ENCODE measurements at places on chromosomes 12 and 14.

- DNase-seq, result no peak
These were observed 46.0 kb downstream of the VRK1 start for GRCh38 chr14:96843137-96843536.

DNA sequence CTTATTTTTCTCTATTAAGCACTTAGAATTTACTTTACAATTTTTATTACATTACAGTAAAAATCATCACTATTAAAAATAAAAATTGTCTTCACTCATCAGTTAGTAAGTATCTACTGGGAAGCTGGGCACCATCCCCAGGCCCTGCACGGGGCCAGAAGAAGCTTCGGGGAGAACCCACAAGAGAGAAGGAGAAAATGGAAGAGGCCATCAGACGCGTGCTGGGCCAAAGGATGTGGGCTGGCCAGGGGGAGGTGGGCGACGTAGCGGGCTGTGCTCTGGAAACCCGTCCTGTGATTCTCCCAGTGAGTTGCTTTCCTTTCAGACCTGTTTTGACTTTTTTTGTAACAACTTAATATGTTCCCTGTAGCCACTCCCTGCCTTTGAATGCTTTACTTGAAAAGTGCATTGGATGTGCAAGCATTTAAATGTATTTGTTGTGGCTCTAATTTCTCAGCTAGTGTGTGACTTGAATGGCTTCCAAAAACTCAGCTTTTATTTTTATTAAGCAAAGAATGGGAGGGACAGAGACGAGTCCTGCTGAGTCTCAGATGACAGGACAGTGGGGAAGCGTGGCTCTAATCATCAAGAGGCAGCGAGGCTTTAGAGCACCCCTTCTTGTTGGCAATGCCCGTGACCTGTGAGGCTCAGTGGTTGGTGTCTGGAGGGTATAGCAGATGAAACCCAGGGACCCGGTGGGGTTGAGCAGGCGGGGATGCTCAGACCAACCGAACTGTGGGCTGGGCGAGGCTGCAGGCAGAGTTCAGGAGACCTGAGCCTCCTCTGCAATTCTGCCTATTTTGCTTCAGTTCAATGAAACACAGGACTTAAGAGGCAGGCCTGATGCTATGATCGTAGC is 38.8 kb downstream of the SYNE3 start:
- no peak for DNase-seq

DNA sequence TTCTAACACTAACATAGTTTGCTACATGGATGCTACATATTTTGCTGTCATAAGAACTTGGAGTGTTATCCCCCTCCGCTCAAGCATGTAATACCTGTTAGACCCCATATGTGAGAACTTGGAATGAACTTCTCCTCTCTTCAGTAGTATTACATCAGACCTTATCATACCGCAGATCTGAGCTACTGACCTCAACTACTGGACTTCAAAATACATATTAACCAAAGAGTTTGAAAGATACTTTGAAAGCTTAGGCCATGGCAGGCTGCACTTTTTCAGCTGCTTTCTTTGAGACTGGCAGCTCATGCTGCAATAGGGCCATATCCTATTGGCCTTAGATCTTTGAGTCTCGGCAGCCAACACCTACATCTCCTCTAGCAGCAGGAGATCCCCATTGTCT is 74.8 kb downstream of the EEA1 start:
- no peak for DNase-seq

GRCh38 chr12:18224745-18225144 is 36.6 kb upstream of the PIK3C2G start:
- DNase-seq, result peak; percentile 3

- no peak for DNase-seq
These were observed 4.0 kb upstream of the NAA25 start for GRCh38 chr12:112112409-112113133.

DNA sequence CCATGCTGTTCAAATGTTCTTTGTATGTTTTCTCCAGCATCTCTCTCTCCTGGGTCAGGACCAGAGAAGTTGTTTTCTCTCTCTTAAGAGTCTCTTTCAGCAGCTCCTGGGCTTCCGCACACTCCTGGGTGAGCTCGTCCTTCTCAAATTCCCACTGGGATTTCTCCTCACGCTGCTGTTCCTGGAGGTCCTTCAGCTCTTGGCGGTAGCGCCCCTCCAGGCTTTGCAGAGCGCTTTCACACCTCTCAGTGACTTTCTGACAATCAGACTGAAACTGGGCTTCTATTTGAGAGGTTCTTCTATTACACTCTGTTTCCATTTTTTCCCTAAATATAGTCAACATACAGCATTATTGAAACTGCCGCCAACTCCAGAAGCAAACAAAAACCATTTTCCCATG is 72.7 kb downstream of the NIN start:
- no peak for DNase-seq

DNA sequence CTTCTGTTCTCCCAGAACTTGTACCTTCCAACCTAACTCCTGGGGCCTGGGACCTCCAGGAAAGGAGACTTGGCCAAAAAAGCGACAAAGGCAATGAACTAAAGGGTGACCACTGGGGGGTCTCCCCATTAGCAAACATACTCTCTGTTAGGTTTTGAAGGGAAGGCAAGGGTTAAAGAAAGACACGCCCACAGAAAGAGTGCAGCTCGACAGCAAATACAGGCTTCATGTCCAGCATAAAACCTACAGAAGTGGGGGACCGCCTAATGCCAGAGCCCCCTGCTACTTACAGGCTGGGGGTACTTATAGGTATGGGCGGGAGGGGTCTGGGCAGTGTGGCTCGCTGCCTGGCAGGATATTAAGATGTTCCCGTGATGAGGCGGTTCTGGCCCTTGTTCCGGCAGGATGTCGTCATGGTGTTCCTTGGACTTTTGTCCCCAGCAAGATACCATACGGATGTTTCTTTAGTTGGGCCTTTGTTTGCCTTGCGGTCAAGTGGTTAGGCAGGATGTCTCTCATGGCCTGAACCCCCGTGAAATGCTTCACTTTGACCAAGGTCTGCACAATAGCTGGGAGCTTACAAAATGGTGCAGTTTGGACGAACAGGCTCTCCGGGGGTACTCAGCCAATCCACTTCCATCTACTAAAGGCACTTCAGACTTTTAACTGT is 53.4 kb downstream of the PRMT8 start:
- DNase-seq, result no peak

GRCh38 chr14:70909733-70910614 is 2.7 kb downstream of the PCNX1 start:
- no peak for DNase-seq

GRCh38 chr12:6262623-6263022 is 47.9 kb upstream of the PLEKHG6 start:
- DNase-seq, result no peak

DNA sequence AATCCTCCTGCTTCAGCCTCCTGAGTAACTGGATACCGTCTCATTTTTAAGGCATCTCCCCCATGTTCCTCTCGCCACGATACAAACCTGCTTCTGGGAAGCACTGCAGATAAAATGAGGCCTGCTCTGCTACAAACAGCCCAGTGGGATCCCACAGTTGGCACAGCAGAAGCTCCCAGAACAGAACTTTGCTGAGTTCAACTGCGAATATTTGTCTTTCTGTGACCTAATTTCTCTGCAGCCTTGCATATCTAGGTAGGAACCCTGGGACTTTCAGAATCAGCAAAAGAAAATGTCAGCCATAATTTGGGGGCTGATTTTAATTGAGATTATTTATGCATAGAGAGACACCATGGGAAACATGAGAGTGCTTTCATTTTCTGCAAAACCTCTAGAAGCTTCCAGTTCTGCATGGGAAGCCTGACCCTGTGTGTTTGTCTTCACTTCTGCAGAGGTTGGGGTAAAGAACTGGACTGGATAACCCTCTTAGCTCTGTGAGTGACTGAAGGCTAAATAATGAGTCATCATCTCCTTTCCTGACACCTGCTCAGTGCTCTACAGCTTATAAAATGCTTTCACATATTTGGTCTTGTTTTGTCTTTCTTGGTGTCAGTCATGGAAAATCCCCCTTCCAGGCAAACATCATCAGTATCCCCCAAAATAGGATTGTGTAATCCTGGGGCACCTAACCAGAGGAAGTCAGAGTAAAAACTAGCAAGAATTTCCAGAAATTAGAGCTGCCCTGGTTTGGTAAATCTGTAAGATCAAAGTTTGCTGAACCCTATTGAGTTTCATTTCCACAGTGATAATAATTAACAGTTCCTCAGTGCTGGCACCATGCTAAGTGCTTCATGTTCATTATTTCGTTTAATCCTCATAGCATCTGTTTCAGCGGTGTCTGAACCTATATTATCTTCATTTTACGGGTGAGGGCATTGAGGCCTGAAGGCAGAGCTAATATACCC is 185.8 kb downstream of the SLC15A4 start:
- DNase-seq, result no peak

DNA sequence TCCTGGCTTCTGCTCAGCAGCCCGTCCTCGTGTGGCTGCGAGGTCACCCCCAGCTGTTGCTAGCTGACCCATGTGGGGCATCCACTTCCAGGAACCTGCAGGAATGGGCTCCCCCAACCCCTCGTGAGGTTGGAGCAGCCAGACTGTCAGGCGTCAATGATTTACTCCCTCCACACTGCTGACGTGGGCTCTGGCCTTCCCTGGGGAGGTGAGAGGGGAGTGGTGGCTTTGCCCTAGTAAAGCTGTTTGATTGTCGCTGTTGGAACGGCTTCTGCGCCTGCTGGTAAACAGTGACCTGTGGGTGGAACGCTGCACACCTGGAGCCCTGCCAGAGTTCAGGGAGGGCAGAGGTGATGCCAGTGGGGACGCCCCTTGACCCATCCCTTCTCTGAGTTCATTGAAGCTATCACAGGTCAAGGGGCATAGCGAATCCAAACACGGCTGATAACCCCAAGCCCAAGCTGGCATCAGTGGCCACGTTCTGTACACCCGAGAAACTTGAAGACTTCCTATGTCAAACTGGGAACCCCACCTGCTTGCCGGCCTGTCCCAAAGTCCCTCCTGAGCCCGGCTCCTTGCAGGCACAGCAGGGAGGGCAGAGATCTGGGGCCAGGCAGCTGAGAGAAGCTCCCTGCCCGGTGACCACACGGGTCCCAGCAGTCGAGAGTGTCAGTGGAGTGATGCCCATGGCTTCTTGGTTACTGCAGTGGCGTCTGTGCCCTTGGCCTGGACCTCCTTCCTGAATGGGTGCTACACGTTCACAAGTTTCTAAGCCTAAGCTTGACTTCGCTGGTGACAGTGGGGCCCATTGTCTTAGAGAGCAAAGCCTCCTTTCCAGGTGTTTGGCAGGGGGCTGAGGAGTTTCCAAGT is 2.7 kb downstream of the ASPG start:
- DNase-seq, result no peak

GRCh38 chr12:113974006-113974405 is 7.9 kb upstream of the RBM19 start:
- DNase-seq, result no peak

GRCh38 chr12:123971770-123972456 is 718 bp downstream of the CCDC92 start:
- peak; percentile 38 for DNase-seq

DNA sequence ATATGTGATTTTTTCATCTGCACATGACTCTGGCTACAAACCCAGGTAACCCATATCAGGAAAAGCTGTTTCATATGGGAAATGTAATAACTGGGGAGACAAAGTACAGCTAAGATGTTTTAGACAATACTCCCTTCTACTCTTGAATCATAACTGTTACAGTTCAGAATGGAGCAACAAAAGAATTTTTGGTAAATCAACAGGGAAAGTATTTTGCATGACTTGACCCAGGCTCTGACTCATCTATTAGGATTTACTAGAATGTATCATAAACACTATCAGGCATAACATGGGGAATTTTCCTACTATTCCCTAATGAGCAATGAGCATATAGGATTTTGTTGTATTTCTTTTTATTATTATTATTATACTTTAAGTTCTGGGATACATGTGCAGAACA is 553.0 kb downstream of the SLC16A7 start:
- DNase-seq, result peak; percentile 80

- peak; percentile 47 for DNase-seq
These were observed 185.7 kb upstream of the GRIN2B start for GRCh38 chr12:14167005-14167628.

DNA sequence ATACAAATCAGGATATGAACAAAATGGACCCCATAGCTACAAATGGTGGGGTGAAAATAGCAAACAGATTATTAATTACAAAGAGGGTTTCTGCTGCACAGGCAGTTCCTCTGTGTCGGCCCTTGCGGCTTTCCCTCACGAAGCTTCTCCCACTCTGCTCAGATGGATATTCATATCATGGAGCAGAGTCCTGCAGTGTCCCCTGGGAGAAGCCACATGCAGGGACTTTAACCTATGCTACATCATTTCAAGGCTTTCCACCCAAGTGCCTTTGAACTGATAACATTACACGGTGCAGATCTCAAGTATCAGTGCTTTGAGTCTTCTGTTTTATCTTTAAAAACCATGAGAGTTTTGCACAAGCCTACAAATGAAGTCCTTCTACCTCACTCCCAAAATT is 229.1 kb downstream of the PPM1H start:
- no peak for DNase-seq

DNA sequence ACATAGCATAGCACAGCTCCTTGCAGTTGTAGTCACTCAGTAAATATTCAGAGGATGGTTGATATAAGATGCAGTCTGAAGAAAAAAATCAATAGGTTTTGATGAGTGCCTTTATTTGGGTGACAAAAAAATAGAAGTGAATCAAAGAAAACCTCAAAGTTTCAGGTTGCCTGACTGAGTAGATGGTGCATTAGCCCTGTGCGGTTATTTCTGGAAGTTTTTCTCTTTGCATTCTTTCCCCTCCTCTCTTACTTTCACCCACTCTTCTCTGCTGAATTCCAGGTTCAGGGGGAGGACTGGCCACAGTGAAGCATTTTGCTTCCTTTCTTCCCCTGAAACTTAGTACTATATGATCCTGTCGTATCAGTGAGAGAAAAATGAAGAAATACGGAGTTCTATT is 28.6 kb downstream of the TRHDE start:
- no peak for DNase-seq

- DNase-seq, result no peak
These were observed 14.6 kb upstream of the TCTN1 start for GRCh38 chr12:110599334-110599733.

DNA sequence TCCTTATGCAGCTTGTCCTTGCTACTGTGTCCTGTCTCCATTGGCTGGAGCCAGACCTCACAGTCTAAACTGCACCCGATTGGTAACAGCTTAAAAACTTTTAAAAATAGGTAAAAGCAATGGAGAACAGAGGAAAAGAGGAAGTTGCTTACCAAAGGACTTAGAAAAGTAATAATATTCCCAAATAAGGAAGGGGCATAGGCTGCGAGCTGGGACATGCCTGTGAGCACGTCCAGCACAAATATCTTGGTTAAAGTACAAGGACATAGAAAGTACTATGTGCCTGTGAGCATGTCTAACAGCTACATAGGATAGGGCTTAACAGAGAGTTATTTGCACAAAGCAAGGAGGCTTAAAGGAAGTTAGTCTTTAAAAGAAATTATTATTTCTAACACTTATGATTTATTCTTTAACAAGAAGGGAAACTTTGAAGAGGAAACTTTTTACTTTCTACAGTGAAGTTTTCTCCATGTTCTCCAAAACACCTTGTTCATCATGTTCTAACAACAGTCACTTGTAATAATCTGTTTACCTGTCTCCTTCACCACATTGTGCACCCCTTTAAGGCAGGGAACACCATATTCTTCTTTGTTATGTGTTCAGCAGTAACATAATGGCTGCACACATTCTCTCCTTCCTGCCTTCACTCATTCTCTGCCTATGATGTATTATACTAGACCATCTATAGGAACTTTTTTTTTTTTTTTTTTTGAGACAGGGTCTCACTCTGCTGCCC is 9.8 kb upstream of the UBE2N start:
- no peak for DNase-seq

Data from HFFc6 (cell line).